ENCODE measurements at places on chromosomes 4 and X. TPM values are rescaled to one million over a fixed set of nuclear protein-coding genes. Genes with fewer than 3 reads are reported as not detected.
A peak's percentile ranks its signal among the peaks of the same experiment; 100 is the strongest.

DNA sequence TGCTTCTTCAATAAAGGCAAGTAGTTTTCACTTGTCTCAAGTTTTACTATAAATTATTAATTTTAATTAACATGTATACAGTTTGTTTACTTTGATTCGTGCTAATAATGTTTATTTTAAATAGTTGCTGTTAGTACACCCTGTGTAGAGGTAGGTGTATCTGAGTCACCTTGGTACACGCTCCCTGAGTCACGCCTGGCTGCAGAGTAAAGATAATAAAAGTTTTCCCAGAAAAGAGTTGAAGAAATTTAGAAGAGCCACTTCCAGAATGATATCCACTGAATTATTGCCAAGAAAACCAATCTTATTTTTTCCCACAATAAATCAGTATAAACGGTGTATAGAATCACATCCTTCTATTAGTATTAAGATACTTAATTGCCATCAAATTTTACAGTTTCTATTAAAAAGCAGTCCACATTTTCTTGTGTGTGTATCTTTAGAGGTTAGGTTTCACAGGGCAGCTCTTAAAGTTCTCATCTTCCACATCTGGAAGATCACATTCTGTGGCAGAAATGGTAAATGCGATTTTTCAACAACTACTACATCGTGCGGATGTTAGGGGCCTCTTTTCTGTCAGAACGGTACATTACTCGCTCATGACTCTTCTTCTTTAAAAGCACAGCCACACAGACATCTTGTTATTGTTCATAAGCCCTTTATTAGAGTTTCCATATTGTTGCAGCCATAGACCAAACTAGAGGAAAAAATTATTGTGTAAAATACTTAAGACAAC, 55.4 kb downstream of the HADH start:
- DNase-seq, result no peak

GRCh38 chr4:40256329-40256728, 59.5 kb downstream of the RHOH start:
- DNase-seq, result no peak

HTN1 gene
- not detected for total RNA-seq

DNA sequence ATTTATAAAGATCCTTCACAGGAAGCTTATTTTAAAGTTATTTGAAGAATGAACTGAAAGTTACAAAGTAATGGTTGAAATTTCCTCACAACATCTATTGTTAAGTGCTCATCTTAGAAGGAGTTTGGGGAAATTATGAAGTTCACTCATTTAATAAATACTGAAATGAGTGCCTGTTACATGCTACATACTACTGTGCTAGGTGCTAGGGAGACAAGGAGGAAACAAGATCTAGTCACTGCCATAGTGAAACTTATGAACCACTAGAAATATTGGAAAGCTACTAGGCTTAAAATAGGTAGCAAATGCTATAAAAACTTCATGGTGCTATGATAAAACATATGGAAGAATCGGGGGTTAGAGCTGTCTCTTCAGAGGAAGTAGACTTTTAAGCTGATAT, 97.1 kb downstream of the JADE1 start:
- no peak for DNase-seq

DNA sequence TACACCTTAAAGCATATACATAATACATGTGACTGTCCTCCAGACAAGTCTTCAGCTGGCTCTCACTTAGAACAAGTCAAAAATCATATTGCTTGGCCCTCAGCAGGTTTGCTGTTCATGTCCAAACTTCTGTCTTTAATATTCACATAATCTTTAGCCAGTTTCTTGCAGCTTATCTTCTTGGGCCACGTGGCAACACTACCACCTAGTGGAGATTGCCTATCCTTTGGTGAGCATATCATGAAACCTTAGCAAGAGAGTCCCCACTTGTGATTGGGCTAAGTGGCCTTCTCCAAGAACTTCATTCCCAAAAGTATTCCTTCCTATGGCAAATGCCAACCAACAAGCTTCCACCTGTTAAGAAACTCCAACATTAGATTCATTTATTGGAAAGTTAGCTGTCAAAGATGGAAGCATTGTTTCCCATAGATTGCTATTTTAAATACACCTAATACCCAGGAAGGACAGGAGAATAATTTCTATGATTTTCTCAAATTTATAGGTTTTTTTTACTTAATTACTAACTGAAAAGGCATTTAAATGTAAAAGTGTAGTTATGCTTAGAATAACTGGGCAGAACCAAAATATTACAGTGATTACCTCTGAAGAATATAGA, 231.9 kb upstream of the INTU start:
- peak; percentile 76 for DNase-seq

DNA sequence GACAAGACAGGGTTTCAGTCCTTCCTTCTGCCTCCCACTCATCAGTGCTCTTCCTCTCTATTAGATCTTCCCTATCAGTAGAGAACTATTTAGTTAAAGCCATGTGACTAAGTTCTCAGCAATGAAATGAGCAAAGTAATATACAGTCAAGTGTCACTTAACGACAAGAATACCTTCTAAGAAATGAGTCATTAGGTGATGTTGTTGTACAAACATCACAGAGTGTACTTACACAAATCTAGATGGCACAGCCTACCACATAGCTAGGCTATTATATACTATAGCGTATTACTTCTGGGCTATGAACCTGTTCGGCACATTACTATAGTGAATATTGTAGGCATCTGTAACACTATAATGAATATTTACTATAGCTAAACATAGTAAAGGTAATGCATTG, 71.3 kb downstream of the POU4F2 start:
- DNase-seq, result no peak

- DNase-seq, result no peak
These were observed 144.2 kb downstream of the RELL1 start for GRCh38 chr4:37541956-37542355.

- DNase-seq, result peak; percentile 48
These were observed 607.8 kb upstream of the ZFP42 start for GRCh38 chr4:187387739-187388138.

RNF150 gene
- total RNA-seq, result 0.45 TPM

IDUA gene
- 16.8 TPM for total RNA-seq

Data from LHCN-M2 (cell line).